ENCODE measurements at places on chromosomes 16 and 17.

GRCh38 chr17:78416791-78417530 lies 38.5 kb downstream of the PGS1 start:
- no peak for DNase-seq

DNA sequence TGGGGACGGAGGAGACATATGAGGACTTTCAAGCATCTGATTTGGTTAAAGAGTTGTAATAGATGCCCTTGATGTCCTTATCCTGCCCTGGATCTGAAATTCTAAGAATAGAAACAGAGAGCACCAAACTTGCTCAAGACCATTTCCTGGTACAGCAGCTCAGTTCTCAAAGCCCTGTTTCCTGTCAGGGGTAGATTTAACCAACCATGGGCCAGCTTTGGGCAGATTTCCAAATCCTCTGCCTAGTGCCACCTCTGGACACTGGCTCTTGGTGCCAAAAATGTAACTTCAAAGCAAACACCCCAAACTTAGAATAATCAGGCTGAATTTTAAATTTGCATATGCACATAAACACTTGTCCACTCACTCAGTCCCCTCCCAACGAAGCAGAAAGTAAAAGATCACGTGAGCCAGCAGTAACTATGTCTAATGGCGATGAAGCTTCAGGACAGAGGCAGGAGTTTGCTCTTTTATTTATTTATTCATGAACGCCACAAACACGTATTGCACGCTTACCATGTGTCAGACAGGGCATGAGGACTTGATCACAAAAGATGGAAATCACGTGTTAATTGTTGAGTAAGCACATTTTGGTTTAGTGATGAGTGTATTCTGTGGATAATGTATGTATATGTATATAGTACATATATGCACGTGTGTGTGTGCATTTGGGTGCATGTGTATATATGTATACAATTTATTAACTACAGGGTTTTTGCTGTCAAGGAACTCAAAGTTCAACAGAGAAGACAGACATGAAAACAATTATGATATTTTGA lies 23.1 kb upstream of the SDK2 start:
- DNase-seq: no peak

GRCh38 chr17:70314096-70314495 lies 144.8 kb downstream of the KCNJ2 start:
- no peak for DNase-seq

GRCh38 chr17:28219771-28220170 lies 99.2 kb upstream of the TMEM97 start:
- no peak for DNase-seq

DNA sequence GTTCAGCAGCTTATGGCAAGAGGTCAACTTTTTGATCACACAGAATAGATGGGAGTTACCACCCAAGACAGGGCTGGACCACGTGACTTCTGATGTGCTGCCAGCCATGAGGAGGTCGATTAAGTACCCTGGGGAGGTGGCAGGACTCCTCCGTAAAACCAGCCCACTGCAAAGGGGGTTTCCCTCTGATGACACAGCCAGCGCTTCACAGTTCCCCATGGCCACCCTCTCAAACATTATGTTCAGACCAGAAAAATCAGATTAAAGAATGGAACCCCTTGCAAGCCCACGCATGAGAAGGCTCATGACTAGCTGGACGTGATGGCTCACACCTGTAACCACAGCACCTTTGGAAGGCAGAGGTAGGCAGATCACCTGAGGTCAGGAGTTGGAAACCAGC lies 222.9 kb downstream of the CPPED1 start:
- no peak for DNase-seq

DNA sequence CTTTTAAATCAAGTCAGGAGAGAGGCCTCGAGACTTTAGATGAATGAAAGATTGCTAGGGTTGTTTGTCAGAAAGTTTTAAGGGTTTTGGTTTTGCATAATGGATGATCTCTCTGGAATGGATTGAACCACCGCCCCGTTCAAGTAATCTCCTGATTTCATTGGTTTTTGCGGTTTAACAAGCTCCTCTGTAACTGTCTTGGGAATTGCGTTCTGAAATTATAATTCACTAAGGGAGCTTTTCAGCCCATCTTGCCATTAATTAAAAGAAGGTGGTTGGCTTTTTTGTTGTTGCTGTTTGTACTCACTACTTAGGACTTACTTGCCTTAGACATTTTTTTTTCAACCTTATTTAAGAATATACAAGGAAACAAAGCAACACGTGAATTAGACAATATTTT lies 8.8 kb downstream of the HS3ST4 start:
- no peak for DNase-seq

DNA sequence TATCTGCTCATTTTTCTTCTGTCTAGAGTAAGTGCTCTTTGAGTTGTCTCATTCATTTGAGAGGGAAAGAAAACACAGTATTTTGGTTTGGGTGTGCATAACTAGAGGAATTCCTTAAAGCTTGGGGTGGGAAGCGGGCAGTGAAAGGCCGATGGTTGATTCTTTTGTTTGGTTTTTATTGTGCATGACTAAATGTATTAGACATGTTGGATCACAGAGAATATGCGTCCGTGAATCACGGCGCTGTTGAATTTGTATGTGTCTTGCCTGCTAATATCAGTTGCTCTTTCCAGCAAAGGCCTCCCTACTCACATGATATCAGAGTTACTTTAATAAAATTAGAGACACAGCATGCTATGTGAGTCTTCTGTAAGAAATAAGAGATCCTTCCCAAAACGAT lies 180.0 kb downstream of the CHD9NB start:
- DNase-seq: no peak

GRCh38 chr16:72111657-72112451 lies 18.2 kb downstream of the DHX38 start:
- DNase-seq: no peak

GRCh38 chr17:20043021-20043420 lies 33.9 kb downstream of the SPECC1 start:
- DNase-seq: no peak

- DNase-seq: no peak
Observed at GRCh38 chr16:4862639-4863038, 15.4 kb downstream of the UBN1 start.

DNA sequence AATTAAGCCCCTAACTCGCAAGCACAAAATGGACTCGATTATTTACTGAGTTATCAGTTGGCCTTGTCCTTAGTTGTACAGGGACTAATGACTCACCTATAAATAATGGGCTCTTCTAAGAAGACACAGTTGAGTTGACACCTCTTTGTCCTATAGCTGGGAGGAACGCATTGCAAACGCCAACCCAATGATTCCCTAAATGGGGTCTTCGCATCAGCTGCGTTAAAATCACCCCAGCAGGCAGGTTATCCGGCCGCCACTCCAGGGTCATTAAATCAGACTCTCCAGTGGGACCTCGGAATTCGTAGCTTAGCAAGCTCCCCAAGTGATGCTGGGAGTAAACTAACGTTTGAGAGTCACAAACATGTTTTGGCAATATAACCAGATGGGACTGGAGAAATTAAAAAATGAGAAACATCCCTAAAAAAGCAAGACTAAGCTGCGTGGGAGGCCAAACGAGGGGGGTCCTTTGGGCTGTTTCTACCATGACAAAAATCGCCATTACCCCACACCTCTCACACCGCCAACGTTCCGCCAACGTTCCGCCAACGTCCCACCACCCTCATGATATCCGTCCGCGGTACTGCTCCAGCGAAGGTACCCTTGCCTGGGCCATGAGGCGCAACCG lies 932 bp upstream of the NFE2L1 start:
- no peak for DNase-seq

GRCh38 chr16:106623-107324 lies 28.7 kb downstream of the MPG start:
- DNase-seq: peak; percentile 22

GRCh38 chr17:1591474-1592090 lies 29.0 kb upstream of the PITPNA start:
- DNase-seq: no peak

DNA sequence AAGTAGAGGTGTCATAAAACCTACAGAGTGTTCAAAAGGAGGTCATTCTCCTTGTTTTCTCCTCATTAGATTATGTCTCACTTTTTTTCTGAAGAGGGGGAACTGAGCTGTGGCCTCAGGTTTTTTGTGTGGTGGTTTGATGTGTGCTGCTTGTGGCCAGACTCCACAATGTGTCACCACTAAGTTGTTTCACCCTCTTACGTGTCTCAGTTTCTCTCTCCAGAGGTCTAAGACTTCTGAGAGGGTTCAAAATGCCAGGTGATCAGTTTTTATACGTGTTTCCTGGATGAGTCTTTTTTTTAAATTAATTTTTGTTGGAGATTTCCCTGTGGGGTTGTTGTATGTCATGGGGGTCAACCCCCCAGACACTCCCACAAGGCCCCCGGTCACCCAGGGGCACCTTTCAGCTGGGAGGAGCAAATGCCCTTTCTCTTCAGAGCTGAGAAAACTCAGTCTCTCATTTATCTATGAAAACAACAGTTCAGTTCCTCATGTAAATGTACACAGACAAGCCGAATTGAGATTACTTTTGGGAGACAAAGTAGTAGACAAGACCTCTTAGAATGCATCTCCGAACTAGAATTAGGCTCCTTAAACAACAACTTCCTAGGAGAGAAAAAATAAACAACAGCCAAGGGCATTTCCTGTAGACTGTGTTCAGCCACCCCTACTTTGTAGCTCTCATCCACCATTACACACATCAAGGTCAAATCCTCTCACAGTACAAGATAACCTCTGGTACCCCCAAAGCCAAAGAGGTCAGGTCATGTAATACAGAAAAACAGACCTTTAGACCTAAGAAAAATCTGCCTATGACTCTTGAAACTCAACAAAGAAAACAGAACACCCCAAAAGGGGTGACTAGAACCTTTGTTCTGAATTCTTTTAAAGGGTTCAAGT lies 23.9 kb upstream of the TMEM98 start:
- DNase-seq: no peak

- DNase-seq: no peak
Observed at GRCh38 chr17:5830921-5831320, 239.3 kb upstream of the WSCD1 start.

GRCh38 chr17:79914813-79915740 lies 75.8 kb upstream of the CBX4 start:
- DNase-seq: no peak

GRCh38 chr16:73063854-73064211 lies 15.9 kb upstream of the ZFHX3 start:
- no peak for DNase-seq

DNA sequence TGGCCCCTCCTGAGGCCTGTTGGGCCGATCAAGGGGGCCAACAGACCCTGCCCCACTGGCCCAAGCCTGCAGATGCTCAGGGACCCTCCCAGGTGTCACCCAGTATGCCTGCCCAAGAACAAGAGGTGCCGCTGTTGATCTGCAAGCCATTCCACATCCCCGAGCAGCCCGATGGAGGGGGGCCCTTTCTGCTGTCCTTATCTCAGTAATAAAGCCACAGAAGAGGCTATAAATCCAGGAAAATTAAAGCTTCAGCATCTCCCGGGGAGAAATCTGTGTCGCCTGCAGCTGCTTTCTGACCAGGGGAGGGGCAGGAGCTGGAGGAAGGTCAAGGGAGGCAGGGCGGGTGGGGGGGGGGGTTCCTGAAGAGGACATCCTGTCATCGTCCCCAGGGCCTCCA lies 11.7 kb upstream of the CACNA1H start:
- DNase-seq: no peak

DNA sequence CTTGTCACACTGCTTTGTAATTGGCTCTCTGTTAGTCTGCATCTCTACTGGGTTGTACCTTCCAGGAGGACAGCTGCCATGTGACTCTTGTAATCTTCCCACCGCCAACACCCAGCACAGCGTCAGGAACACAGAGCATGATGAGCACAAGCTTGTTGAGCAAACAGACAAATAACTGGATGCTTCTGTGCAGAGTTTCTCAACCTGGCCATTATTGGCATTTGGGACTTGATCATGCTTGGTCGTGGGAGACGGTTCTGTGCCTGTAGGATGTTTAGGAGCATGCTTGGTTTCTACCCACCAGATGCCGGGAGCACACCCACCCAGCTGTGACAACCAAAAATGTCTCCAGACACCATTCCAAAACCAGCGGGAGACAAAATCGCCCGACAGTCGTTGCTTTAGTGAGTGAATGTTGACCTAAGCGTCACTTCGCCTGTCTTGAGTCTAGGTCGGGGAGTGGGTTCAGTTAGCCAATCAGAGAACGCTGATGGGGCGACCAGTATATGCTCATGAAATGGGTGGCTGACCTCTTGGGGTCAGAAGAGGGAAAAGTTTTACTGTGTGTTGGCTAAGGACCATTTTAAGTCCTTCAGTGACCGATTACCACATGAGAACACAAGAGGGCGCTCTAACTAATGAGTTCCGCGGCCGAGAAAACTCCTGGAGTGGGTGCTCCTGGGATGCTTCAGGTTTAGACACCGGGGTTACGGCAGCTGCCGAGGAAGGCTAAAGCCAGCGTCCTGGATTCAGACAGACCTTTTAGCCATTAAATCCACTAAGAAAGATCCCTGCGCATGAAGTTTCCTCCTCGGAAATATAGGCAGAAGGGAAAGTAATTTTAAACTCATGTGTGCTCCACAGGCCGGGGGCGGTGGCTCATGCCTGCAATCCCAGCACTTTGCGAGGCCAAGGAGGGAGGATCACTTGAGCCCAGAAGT lies 57.8 kb upstream of the TEX2 start:
- peak; percentile 30 for DNase-seq

DNA sequence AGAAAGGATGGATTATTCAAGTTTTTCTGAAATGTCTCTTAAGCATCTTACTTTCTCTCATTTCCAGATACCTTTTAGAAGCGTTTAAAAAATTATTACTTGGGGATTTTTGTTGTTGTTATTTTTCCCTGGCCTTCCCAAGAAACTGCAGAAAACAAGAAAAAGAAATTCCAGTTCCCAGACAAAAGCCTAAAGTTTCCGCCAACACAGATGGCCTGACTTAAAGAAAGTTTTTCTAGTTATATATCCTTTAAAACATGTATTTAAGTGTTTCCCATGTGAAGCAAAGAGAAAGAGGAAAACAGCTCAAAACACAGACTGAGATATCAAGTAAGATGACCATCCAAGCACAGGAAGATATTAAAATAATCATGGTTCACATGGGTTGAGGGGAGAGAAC lies 401.7 kb upstream of the MAF start:
- DNase-seq: no peak

DNA sequence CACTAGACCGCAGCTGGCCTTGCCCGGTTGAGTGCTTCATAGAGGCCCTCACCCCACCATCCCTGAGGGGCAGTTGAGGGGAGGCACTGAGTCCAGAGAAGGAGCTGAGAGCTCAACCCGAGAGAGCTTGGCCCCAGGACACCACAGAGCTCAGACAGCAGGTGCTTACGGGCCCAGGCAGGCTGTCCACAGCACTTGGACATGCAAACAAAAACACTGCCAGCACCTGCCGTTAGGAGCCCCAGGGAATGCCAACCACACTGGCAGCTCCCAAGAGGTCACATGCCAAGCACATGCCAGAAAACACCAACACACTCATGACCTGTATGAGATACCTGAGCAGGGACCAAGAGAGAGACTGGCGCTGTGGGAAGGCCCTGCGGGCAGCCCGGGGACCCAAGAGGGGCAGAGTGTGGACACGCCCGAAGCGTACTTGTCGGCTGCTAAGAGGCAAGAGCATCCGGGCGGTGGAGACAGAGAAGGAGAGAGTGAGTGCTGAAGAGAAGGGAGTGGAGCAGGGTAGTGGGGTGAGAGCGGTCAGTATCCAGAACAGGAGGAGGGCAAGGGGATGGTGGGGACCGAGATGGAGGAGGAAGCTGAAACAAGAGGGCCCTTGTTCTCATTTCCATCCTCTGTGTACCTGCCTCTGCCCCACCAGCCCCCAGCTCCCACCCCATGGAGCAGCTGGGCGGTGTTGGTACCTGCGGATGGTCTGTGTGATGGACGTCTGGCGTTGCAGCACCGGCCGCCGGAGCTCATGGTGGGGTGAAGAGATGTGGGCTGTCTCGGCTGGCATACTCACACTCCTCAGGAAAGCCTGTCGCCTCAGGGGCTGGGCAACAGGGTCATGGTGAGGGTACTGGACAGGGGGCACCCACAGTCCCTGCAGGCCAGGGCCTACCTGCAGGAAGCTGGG lies 8.2 kb downstream of the RHBDF1 start:
- no peak for DNase-seq

GRCh38 chr17:63490329-63490728 lies 13.5 kb downstream of the ACE start:
- DNase-seq: no peak

Data from activated T-helper 1 cell treated with anti-CD3 and anti-CD28 coated beads, Interleukin-2, amount 50 U/mL, for 16 hours (primary cell).